ENCODE measurements at places on chromosomes 5 and 9.

GRCh38 chr5:93415819-93416218 lies 165.2 kb downstream of the NR2F1-AS1 start:
- no peak for DNase-seq

GRCh38 chr9:19171271-19171670 lies 44.0 kb upstream of the PLIN2 start:
- DNase-seq, result no peak

DNA sequence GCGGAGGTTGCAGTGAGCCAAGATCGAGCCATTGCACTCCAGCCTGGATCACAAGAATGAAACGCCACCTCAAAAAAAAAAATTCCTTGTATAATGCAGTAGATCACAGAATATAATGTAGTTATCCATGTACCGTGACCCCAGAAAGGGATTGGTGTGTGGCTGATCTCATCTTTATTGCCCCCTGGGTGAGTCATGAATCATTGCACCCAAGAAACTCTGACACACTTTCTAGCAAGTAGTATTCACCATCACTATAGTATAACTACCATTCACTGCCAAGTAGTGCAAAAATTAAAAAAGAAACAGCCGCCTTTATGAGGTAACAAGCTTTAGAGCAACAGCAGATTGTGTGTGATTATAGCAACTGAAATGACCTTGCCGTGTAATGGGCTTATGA lies 23.7 kb upstream of the ANKH start:
- DNase-seq, result peak; percentile 28

DNA sequence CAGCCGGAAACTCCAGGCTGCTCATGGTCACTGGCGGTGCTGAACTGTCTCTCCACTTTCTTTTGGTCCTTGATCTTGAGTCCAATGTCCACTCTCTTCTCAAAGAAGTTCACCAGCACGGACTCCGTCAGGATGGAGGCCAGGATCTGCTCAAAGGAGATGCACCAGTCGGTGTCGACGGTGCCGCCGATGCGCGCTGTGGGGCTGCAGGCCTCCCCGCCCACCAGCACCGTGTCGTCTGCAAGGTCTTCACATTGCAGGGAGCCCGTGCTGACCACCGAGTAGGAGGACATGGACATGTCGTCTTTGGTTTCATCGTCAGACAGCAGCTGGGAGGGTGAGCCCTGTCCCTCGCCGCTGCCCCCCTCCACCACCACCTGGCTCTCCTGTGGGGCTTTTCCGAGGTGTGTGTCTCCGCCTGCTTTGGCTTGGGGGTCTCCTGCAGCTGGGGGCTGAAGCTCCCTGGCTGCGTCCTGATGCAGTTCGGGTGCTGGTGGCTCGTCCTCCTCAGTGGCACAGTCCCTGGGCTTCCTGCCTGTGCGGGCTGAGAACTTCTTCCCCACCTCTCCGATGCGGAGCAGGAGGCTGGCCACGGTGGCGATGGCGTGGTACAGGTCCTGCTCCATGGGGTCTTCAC lies 5.0 kb upstream of the MRNIP start:
- DNase-seq, result no peak

DNA sequence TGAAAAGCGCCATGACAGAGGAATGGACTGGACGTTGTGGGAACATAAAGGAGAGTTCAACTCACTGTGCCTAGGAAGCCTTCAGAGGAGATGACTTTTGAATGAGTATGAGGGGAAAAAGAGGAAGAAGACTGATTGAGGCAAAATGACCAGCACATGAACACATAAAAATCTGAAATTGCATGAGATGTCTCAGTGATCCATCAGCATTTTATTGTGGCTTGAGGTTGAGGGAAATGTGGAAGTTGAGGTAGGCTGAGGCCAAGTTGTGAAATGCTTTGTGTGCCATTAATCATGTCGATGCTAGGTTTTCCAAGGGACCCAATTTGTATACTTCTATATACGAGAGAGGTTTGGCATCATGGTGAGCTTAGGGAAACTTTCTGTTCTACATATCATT lies 140.9 kb upstream of the TLX3 start:
- DNase-seq, result no peak

DNA sequence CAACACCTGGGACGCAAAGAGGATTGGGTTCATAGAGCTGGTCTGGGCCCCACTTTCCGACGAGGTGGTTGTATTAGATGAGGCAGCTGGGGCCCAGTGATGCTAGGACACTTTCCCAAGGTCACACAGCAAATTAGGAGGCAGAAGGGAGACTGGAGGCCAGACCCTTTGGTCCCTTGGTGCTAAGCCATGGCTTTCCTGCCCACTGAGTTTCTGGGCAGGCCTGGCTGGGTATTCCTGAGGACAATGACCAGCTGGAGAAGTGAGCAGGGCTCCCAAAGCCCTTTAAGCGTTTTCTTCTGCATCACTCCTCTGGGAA lies 66.2 kb downstream of the PSD2 start:
- no peak for DNase-seq

DNA sequence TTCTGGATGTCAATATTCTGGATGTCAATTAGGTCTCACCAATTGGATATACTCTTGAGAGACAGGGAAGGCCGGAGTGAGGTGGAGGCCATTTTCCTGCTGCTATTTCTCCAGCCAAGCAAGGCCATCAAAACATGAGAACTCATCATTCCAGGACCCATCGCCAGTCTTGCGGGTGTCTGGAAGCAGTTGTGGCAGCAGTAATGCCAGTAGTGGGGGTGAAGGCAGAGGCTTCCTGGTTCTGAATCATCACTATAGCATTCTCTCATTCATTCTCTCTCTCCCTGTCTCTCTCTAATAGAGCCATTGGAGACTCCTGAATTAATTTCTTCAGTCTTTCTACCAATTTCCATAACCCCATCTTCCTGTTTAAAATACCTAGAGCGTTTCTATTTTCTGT lies 71.8 kb downstream of the EGFLAM start:
- peak; percentile 18 for DNase-seq

DNA sequence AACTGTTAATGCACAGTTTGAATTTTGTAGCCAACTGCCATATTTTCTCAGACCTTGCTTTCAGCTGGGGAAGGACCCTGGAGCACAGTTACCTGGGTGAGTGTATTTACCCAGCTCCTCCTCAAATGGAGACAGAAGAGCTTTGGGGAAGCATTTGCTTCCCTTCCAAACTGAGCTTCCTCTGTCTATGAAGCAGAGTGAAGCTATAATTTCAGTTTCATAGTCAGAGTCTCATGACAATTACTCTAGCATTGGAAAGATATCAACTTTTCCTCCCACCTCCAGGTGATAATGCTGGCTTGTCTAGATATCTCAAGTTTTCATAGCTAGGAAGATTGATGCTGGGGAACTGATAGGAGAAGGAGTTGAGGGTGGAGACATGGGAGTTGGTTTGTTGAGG lies 406.4 kb upstream of the CLINT1 start:
- no peak for DNase-seq

DNA sequence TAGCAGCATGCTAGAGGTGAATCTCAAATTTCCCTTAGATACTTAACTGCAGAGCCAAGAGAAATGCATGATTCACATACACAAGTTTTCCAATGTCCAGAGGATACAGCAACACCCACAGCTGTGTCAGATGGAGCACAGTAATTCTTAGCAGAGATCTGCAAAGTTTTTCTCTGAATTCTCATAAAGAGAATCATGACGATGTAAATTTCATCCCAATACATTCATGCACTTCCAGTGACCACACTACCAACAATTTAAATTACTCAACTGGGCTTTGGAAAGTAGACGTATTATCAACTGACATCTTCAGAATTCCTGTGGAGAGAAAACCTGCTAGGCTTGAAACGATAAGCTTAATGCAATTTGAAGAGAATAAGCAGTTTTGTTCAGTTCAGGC lies 378.8 kb upstream of the TLE4 start:
- DNase-seq, result peak; percentile 92

GRCh38 chr5:124918618-124919017 lies 172.2 kb upstream of the ZNF608 start:
- DNase-seq, result no peak

- DNase-seq, result no peak
Measured at GRCh38 chr5:1492757-1493156, 31.0 kb downstream of the LPCAT1 start.

DNA sequence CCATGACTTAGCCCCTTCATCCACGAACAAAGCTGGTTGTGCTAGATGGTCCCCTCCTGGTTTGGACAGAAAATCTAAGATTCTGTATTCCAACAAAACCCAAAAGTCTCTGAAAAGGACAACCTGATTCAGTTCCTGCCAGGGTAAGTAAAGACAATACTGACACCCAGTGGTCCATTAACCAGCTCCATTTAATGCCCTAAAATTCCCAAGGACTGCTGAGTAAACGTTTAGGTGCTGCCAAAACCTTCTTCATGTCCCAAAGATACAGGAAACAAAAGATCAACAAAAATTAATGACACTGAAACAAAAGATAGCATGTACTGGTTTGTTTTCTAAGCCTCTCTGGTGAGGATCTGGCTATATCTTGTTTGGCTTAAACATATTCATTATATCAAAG lies 25.3 kb upstream of the PPP1R2B start:
- DNase-seq, result peak; percentile 41

DNA sequence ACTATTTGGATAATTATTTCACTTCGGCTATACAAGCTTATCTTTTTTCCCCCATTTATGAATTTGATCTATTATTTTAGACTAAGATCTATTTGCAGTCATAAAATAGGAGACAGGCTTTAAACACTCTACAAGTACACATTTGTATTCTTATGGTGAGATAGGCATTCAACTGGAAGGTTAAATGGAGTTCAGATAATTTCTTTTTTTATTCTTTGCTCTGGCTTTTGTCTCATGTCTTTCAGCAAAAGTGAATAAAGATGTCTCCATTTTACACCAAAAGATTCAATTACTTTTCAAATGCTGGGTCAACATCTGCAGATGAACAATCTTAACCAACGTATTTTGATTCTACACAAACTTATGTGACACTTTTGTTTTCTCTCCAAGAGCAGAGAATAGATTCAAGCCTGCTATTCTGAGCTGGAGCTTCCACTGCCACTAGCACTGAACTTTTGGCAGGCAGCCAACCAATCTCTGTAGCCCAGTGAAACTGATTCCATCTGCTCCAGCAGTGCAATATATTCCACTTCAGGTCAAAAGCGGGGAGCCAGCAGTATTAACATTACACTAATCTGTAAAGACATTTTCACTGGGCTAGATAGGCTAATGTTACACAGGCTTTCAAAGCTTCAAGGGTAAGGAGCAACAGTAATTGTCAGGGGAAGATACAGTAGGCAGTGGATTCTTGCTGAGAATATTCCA lies 452.0 kb upstream of the ZNF608 start:
- DNase-seq, result peak; percentile 63

GRCh38 chr9:87113874-87114273 lies 166.6 kb upstream of the GAS1 start:
- no peak for DNase-seq

GRCh38 chr9:38067859-38068681 lies 957 bp downstream of the SHB start:
- no peak for DNase-seq

GRCh38 chr9:32978051-32978450 lies 23.4 kb downstream of the APTX start:
- no peak for DNase-seq

GRCh38 chr9:92055624-92056023 lies 59.6 kb downstream of the SPTLC1 start:
- no peak for DNase-seq

GRCh38 chr9:134403682-134404301 lies 77.5 kb downstream of the RXRA start:
- DNase-seq, result peak; percentile 92

DNA sequence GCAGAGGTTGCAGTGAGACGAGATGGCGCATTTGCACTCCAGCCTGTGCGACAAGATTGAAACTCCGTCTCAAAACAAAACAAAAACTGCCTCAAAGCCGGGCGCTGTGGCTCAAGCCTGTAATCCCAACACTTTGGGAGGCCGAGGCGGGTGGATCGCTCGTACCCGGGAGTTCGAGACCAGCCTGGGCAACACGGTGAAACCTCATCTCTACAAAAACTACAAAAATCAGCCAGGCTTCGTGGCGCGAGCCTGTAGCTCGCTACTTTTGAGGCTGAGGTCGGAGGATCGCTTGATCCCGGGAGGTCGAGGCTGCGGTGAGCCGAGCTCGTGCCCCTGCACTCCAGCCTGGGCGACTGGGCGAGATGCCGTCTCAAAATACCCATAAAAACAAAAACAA lies 988 bp downstream of the GFM2 start:
- DNase-seq, result no peak

- no peak for DNase-seq
Measured at GRCh38 chr9:15641291-15641690, 88.4 kb downstream of the CCDC171 start.

DNA sequence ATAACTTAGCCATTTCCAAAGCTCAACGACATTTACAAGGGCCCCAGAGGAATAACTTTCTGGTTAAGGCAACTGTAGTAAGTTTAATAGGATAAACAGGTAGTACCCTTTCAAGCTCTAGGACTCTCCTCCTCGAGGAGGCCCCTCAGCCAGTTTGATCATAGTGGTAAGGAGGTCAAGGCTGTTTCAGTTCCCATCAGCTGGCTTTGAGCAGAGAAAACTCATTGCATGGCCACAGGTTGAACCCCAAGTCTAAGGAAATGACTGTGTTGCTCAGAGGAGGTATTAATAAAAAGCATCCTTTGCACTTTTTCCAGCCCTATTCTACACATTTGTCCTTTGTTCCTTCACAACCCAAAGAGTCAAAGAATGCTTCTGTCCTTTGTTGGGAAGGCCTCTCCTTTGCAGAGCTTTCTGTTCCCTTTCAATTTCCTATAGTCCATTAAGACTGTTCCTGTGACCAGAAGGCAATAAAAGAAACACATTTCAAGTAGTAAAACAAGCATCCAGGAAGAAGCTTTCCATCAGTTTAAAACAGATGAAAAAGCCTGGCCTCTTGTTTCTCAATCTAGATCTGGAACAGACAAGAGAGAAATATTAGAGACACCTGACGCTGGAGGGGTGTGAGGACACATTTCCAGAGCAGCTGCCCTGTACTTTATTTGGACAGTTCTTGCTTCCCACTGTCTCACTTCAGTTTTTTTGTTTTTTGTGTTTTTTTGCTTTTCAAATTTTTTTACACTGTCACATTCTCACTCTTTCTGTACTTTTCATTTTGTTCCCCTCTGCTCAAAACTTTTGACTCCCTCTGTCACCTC lies 54.1 kb downstream of the PRRC1 start:
- DNase-seq, result no peak

- DNase-seq, result peak; percentile 45
Measured at GRCh38 chr5:169374761-169375160, 73.8 kb upstream of the SLIT3 start.

GRCh38 chr5:15554542-15554941 lies 54.6 kb downstream of the FBXL7 start:
- DNase-seq, result no peak

DNA sequence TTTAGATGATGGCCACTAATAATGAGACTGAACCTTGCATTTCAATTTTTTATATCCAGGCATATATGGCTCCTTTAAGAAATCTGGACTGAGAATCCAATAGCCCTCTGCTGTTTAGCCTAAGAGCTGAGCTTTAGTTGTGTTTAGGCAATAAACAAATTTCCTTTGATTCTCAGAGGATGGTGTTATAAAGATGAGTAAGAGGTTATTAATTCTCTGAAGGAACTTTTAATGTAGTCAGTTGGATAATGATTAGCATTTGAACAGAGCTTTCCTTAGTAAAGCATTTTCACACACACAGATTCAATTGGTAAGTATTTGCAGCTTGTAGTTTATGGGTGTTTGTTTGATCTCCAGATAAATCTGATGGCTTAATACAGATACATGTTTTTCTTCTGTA lies 149.6 kb downstream of the PRR16 start:
- peak; percentile 38 for DNase-seq

GRCh38 chr5:150266871-150267291 lies 22.7 kb downstream of the CAMK2A start:
- DNase-seq, result peak; percentile 9

- DNase-seq, result no peak
Measured at GRCh38 chr5:81003811-81004386, 43.7 kb downstream of the RASGRF2 start.

All from EH (cell line).